ENCODE measurements at places on chromosomes 5 and 9.

DNA sequence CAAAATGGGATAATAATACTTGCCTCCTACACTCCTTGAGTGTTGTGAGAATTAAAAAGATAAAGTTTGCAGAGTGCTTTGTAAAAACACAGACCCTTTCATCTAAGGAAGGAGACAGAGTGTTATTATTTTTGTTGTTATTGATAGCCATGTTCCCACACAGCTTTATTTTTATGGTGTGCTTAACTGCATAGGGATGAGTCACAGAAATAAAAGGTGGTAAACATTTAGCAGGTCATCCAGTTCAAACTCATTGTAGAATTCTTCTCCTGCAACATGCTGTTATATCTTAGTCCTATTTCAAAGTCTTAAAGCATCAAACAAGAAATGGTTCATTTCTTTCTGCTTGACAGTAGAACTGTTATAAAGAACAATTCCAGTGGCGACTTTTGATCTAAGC is 367.5 kb upstream of the ACTBL2 start:
- DNase-seq = no peak

DNA sequence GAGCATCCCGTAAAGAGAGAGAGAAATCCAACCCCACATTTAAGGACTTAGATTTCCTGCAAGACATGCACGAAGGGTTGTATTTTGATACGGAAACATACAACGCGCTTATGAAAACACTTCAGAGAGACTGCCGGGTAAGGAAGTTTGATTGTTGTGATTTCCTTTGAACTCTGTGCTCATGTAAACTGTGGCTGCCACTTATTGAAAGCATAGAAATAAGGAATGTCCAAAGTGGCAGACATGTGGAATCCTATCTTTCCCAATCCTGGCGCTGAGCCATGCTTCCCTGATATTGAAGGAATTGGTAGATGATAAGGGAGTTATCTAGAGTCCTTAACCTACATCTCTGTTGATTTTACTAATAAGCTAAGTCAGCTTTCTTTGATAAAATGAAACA is 119.4 kb downstream of the PRKACG start:
- peak; percentile 13 for DNase-seq

DNA sequence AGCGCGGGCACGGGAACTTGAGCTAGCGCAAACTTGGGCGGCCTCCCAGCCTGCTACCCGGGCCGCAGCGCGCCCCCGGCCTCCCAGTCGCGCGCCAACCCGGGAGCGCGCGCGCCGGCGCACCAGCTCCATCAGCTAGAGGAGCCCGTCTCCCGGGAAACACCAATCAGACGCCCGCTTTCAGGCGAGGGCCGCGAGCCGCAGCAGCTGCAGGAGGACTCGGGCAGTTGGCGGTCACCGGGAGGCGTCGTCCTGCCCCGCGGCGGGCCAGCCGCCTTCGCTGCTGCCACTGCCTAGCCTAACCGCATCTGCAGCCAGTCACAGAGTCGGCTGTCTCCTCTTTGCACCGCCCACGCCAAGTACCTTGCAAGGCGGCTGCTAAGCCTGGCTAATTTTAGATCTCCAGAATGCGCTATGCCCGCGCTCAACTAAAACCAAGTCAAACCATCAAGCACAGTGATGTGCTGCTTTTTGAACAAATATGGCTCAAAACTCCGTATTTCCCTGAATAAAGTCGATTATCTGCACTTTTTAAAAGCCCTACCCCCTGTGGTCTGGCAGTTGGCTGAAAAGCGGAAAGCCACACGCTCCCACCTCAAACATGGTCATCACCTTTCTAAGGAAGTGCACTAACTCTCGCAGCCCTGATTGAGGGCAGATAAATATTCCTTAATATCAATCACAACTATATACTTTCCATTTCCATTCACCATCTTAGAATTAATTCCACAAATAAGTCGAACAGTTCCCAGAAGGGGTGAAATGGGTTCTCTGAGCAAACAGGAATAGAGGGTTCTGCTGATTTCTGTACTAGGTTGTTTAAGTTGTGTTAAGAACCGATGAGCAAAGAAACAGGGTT is 221.8 kb downstream of the MEF2C start:
- DNase-seq = peak; percentile 80

DNA sequence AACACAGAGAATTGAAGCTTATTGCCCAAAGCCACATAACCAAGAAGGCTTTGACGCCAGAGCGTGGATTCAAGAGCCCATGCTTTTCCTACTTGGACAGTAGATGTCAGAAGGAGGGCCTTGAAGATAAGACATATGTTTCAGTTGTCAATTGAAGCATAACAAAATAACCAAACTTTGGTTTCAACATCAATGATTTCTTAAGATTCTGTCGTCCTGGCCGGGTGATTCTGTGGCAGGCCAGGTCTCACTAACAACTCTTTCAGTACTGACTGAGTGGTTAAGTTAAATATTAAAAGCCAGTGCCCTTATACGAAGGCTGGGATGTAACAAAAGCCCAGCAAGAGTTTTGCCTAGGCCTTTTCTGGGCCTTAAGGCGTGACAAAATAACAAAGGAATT is 94.0 kb downstream of the RCL1 start:
- no peak for DNase-seq
